Hippocampal formation (tissue), 2 donors: ENCODE measurements at places on chromosomes 5 and 9.

GRCh38 chr9:126475933-126476555 lies 137.7 kb upstream of the LMX1B start:
- DNase-seq, result no peak

DNA sequence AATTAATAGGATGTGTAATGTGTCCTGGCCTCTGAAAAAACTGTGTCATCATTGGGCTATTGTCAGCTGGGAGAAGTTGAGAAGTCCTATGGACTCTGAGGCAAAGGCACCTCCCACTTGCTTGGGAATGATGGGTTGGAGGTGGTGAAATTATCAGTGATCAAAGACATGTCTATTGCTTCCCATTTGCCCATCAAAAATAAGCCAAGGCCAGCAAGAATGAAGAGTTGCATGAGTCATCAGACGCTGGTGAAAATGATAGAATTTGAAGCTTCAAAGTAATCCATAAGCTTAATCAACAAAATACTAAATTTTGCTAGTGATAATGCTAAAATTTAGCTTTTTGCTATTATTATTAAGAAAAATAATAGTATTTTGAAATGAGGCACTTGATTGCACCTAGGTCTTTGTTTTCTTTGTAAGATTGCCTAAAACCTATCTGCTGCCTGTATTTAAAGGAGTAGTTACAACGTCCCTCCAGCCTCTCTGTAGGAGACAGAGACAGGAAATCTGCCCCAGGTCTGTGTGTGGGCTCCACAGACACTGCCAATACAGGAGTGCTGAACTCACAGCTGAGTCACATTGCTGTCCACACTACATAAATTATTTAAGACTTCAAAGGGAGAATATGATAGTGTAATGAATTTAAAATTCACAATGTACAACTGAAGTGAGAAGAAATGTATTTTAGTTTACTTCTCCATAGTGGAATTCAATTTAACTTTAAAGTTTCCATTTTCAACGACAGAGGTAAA lies 48.4 kb upstream of the APC start:
- no peak for DNase-seq

DNA sequence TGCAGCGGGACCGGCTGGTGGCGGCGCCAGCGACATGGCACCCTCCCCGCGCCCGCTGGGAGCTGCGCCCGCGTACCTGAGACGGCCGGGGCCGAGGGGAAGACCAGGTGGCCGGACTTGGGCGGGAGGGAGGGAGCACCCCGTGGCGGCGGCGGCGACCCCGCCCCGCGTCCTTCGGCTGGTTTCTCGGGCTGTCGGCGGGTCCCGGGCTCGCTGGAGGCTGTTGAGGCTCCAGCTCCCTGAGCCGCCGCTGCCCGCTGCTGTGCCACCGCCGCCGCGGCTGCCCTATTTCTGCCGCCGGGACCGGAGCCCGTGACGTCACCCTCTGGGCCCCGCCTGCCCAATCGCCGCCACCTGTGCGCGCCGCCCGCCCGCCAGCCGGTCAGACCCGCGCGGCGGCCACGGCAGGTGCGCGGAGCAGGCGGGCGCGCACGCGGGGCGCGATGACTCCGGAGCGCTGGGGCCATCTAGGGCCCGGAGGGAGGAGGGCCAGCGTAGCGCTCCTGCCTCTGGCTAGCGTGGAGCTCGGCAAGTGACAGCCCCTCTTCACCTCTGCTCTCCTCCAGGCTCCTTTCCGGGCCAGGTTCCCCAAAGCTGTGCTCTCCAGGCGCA lies at the start of gene FSTL4:
Gene FSTL4 (minus strand): TSS at position 293 of the 612 bp plus-strand sequence.
- DNase-seq, result no peak

- no peak for DNase-seq
Measured at GRCh38 chr5:71629950-71630349, 42.8 kb downstream of the MCCC2 start.

- no peak for DNase-seq
Measured at GRCh38 chr9:114430457-114430856, 42.7 kb upstream of the AKNA start.

DNA sequence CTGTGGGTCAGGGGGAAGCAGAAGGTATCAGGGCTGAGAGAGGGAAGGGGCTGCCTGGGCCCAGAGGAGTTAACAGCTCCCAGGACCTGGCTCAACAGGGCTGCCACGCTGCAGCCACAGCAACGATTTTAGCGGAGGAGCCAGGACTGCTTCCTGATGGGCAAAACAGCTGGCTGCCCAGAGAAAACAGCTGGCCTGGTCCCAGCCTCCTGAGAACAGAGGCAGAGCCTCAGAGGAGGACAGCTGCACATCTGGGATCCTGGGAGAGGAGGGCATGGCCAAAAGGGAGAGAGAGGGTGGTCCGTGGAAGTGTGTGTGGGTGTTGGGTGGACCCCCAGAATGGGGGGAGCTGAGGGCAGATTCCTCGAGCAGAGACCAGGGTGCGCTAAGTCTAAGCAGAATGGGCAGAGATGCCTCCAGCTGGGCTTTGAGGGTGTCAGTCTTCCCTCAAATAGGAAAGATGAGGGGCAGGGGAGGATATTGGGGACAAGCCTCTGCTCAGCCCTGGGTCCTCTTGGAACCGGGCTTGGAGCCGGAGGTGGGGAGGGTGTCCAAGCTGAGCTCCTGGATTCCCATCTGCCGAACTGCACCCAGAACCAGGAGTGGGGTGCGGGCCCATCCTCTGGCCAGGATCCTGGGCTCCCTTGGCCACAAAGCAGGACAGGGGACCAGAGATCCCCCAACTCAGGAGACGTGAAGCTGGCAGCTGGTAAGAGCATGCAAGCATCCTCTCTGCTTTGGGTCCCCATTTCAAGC lies 9.1 kb upstream of the CERCAM start:
- DNase-seq, result no peak

GRCh38 chr9:98514841-98515240 lies 193.9 kb downstream of the GABBR2 start:
- DNase-seq, result no peak

- no peak for DNase-seq
Measured at GRCh38 chr9:114287763-114288192, 35.1 kb upstream of the ORM1 start.

DNA sequence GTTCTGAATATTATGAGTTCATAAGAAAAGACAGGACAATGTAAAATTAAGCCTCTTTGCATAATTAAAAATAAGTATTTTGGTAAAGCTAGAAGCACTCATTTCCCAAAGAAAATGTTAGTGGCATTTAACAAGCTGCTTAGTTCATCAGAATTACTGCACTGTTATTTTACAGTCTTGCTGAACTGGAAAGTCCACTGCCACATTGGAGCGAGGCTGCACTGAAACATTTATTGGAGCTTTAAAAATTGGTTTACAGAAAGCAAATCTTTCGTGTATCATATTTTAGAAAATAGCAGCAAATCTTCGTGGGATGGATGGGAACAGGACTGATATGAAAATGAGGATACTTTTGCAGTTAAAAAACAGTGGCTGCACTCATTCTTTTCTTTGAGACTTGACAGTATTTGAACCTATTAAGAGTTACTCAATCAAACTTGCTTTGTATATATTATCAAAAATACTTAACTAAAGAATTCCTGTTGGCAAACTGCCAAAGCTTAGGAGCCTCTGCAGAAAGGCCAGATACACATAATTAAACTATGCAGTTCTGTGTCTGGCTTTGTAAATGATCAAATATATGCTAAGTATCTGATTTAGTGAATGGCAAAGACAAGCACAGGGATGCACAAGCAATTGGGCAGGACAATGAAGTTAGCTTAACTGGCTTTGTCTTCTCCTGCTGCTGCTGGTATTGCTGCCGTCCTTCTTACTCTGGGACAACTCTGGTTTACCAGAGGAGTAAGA lies 16.5 kb upstream of the FBXL7 start:
- no peak for DNase-seq

- no peak for DNase-seq
Measured at GRCh38 chr5:135657536-135658305, 78.9 kb upstream of the CXCL14 start.

DNA sequence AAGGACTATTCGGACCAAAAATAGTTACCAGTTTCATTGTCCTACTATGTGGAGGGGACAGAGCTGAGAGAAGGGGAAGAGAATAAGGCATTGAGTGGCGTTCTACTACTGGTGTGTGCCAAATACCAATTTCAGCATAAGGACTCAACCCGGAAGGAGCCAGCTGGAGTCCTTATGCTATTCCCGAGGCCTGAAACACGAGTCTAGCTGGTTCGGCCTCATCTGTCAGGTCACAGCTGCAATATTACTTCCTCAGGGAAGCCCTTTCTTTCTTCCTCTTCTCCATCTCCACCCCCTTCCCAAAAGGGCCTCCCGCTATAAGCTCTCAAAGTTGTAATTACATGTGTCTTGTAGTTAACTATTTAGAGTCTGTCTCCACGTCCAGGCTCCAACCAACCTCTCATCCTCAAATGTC lies 20.5 kb upstream of the FER start:
- no peak for DNase-seq

DNA sequence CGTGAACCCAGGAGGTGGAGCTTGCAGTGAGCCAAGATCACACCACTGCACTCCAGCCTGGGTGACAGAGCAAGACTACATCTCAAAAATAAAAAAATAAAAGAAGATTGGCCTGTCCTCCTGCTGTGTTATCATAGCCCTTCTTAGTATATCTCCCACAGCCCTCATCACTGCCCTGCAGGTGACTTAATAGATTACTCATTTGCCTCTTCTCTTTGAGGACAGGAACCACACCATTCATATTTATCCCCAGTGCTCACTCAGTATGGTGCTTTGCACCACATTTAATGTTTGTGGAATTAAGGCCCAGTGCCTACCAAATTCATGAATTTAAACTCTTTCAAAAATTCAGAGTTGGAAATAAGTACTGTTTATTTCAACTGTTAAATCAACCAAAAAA lies 10.3 kb downstream of the IDNK start:
- no peak for DNase-seq

GRCh38 chr9:136719195-136719880 lies 7.0 kb downstream of the DIPK1B start:
- no peak for DNase-seq

GRCh38 chr5:31359839-31360238 lies 166.4 kb downstream of the CDH6 start:
- DNase-seq, result no peak

- DNase-seq, result no peak
Measured at GRCh38 chr9:127421057-127421456, 3.1 kb upstream of the ZNF79 start.

DNA sequence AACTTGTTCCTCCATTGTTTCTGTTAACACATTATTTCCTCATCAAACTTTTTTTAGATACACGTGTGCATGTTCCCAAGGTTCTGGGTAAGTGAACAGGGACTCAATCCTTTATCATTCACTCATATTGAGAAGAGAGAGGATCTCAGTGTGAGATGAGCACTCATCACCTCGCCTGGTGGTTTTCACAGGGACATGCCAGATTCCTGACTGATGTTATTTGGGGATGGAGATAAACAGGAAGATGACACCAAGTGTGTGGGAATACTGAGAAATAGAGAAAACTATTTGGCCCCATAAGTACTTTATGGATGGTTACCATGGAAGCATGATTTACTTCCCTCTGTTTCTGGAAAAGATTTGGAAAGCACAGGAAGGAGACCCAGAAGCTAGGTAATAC lies 533.3 kb upstream of the DMAC1 start:
- no peak for DNase-seq

DNA sequence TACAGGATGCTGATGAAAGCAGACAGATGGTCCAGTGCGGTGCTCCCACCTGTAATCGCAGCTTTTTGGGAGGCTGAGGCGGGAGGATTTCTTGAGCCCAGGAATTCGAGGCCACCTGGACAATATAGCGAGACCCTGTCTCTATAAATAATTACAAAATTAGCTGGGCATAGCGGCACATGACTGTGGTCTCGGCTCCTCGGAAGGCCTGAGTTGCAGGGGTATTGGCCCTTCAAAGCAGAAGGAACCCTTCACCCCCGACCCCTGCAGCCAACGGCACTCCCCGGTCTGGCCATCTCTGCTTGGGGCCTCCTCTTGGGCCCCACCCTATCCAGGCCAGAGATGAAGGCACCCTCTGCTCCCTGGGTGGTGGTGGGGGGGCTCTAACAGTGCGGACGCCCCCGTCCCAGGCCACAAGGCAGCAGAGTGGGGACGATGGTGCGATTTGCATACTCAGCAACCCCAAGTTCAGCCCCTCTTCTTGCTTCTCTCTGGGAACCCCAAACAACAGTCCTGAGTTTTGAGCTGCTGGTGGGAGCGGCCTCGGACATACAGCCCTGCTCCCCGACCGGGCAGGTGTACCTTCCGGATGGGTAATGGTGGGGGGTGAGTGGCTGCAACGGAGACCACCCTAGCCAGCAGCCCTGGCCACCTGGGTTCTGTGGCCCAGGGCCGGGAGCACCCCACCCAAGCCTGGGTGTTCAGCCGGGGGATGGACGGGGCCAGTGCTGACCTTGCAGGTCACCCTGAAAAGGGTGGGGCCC lies 50.7 kb downstream of the NACC2 start:
- no peak for DNase-seq

GRCh38 chr5:131634666-131634995 lies 398 bp downstream of the RAPGEF6 start:
- no peak for DNase-seq

- DNase-seq, result no peak
Measured at GRCh38 chr5:11770310-11770709, 133.9 kb downstream of the CTNND2 start.

- peak; percentile 15 for DNase-seq
Measured at GRCh38 chr5:1016036-1016435, 7.4 kb downstream of the NKD2 start.

DNA sequence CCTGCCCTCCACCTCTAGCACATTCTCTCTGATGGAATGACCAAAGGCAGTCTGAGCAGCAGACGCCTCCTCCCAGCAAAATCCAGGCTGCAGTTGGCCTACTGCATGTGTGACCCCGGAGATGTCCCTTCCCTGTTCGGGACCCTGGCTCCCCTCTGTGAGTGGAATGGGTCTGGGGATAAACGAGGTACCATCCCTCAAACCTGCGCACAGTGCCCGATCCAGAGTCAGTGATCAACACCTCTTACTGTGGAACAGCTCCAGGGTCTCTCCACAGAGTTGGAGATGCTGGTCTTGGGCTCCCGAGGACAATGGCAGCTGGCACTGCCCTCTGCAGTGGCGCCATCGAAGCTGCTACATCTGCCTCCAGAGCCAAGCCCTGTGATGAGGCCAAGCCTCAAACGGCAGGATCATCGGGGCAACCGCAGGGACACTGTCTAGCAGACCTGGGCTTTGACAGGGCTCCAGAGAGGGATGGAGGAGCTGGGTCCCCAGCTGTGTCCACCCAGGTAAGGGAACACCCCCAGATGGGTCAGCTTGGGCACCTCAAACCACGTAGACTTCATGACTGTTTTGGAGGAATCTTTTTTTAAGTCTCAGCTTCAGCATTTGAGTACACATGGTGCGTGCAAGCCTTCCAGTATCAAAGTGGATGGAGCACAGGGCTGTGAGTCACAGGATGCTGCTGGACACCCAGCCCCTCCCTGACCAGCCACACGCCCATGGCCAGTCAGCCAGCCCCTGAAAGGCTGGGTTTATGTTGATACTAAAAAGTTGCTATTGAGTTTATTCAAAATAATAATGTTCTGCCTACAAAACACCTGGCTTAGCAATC lies 13.0 kb downstream of the MED10 start:
- DNase-seq, result no peak

GRCh38 chr5:74516211-74516636 lies 124.3 kb downstream of the ENC1 start:
- DNase-seq, result no peak
